Hippocampal formation (tissue), 2 donors: ENCODE measurements at places on chromosomes 11 and 22.

DNA sequence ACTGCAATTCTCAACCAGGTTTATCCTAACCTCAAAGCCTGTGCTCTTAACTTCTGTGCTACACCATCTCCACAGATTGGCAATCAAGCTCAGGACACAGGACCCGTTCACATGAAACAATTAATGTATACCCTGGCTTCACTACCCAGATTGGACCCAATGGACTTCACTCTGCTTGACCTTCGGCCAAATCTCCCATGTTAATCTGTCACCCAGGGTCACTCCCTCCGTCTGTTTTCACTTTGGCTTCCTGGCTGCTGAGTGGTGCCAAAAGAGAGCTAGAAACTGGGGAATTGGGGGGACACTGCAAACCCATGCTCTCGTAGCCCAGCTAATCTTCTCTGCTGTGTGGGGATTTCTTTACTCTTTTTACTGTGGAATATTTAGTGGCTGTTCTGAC is 216.1 kb upstream of the ZC3H12C start:
- no peak for DNase-seq

GRCh38 chr22:48208894-48209293 is 1446.4 kb downstream of the TBC1D22A start:
- no peak for DNase-seq

GRCh38 chr11:45486461-45486860 is 179.0 kb downstream of the CHST1 start:
- DNase-seq, result no peak

DNA sequence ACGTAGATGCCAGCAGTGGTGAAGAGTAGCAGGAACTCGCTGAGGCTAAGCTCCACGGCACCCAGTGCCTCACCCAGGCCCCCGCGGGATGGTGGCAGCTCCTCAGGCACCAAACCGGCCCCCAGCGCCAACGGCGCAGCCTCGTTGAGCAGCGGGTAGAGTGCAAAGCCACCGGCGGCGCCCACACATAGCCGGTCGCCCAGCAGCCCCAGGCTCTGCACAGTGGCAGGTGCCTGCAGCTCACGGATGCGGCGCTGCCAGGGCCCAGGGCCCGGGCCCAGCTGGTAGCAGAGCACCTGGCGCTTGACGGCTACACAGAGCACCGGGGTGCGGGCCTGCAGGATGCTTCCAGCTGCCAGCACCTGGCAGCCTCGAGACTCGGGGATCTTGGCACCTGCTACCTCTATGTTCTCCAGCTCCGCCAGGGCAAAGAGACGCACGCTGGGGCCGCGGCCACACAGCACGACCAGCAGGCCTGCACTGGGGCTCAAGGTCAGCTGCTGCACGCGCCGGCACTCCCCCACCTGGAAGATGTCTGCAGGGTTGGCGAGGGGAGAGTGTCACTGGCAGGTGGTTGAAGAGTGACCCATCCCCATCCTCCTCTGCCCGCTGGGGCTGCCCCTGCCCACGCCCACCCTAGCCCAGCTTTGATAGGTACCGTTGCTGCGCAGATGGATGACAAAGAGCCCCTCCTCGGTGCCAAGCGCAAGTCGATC is 14.8 kb downstream of the CDC42BPG start:
- DNase-seq, result no peak

GRCh38 chr22:32219026-32219425 is 14.2 kb upstream of the RFPL2 start:
- no peak for DNase-seq

DNA sequence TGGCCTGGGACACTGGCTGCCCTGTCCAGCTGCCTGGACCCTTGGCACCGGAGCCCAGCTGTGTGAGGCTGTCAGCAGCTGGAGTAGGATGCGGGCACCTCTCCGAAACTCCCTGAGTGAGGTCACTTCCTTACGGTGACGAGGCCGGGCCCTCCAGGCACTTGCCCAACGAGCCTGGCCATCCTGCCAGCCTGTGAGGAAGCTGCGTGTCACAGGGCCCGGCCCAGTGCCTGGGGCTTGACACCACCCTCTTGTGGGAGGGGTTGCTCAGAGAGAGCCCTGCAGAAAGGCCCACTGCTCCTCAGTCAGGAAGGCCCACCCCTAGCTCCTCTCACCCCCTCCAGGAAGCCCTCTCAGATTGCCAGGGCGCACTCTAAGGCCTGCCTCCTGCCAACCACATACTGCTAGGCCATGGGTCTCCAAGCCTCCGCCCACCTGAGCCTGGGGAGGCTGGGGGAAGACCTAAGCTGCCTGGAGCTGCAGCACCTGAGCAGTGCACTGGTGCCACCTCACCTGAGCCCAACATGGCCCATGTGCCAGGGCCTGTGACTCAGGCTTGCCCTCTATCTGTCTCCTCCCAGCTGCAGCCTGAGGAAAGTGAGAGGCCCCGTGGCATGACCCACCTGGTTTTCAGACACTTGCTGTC is 4.3 kb upstream of the PHLDA2 start:
- no peak for DNase-seq

- DNase-seq, result no peak
These were observed 1.2 kb upstream of the MPPED2 start for GRCh38 chr11:30587269-30587812.

DNA sequence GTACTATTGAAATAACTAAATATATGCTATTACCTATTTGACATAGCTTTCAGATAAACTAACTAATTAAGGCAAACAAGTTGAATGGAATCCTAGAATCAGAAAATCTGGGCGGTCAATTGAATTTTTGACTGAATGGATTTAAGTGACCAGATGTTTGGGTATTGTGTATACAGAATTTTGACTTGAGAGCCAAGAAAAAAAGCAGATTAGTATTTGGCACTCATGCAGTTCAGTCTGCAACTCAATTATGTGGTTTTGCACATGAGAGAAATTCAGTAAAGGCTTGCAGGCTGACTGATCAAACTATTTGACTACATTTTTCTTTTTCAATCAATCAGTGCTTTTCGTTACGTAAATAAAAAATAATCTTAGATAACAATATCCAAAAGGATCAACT is 254.8 kb downstream of the GUCY1A2 start:
- no peak for DNase-seq

- DNase-seq, result no peak
These were observed 100.8 kb downstream of the TRAF6 start for GRCh38 chr11:36409152-36409816.

DNA sequence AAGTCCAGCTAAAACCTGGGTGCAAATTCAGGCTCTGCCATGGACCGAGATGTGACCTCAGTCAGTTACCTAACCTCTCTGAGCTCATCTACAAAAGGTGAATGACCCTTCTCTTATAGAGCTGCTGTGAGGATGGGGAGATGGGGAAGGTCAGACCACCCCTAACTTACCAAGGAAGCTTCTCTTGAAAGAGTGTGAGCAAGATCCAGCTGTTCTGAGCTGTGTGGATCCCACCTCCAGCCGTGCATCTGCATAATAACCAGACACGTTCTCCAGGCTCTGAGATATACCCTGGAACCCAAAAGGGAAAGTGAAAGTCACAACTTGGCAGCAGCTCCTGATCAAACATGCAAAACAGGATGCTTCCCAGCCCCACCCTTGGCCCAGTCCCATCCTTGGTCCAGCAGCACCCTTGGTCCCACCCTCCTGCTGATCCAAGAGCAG is at the start of gene APOL3:
APOL3 (minus strand) TSS at position 257 of the 444 bp plus-strand sequence. CDS start 11,700 bp downstream, outside the sequence.
- DNase-seq, result no peak

DNA sequence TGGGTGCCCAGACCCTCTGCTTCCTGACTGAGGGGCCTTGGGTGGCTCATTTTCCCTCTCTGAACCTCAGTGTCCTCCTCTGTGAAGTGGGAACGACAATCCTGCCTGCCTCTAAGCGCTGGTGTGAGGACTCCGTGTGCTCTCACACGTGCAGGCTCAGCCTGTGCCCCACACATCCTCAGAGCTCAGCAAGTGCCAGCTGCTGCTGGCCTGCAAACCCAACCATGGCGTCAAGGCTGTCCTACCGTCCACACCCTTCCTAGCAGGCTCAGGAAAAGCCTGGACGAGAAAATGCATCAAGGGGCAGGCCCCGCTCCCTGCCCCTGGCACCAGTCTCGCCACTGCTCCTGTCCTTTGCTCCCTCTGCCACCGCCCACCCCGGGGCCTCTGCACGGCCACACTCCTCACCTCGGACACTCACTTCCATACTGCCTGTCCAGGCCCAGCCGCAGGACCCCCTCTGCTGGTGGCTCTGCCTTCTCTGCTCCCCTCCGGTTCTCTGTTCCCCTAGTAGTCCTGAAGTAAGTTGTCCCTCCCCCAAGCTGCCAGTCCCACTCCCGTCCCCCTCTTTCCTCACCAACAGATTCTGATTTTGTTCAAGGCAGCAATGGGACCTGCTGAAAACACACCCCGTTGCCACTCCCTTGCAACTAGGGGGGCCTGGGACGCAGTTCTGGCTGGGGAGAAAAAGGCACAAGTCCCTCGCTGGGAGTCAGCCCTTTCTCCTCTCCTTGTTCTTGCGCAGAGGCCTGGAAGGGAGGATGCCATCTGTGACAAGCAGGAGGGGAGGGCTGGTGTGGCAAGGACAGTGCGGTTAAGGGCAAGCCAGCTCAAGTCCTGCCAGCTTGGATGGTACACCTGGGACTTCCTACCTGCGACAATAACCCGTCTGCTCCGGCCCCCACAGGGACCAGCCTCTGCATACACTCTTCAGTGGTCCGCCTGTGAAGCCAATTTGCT is 62.2 kb downstream of the ARFGAP3 start:
- no peak for DNase-seq

DNA sequence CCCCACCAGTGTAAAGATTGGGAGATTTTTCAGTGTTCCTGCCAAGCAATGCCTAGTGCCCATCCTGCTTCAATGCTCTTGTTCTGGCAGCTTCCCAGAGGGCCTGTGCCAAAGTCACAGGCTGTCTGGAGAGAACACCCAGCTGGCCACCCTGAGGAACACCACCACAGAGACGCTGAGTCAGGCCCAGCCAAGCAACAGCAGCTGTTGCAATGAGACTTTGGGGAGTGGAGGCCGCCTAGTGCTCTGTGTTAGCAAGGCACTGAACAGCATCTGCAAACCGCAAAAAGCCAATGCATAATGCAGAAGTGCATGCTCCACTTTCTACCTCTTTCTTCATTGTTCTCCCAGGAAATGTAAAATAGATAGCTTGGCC is 168.1 kb downstream of the NXPE2 start:
- peak; percentile 50 for DNase-seq

GRCh38 chr11:60570970-60571369 is 55.8 kb downstream of the MS4A13 start:
- no peak for DNase-seq

DNA sequence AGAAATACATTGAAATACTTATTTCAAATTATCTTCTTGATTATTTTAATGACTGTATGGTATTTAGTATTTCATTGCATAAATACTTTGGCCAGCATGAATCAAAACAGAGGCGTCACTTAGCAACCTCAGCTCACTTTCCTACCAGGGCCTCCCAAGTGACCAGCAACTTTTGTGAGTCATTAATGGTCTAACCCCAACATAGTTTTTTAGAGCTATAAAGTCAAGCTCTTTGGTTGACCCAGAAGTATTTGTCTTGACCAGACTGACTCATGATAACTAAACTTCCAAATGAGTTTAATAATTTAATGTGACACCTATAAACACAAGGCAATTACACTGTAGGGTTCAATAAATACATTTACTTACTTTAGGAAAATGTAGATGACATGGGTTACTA is 27.9 kb upstream of the RBMXL2 start:
- no peak for DNase-seq

DNA sequence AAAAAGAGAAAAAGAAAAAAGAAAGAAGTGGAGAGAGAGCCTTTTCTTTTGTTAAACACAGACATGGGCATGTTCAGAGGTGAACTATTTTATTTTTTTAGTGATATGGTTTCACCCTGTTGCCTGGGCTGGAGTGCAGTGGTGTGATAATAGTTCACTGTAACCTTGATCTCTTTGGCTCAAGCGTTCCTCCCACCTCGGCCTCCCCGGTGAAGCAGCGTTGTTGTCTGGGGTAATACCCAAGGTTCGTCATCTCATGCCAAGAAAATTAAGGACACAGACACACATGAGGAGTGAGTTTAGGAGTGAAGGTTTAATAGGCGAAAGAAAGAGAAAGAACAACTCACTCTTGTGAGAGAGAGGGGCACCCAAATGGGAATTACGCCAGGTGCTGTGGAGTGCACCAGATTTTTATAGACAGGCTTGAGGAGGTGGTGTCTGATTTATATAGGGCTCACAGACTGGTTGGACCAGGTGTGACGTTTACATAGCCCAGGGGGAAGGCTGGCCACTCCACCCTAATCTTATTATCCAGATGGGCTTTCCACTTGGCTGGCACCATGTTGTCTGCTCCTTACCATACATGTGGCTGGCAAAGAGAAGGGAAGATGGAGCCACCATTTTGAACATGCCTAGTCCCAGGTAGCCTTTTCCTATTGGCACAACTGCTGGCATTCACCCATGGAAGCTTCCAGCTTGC is 42.3 kb downstream of the GRAMD1B start:
- no peak for DNase-seq

- DNase-seq, result no peak
These were observed 38.3 kb upstream of the LRRC55 start for GRCh38 chr11:57143459-57143858.

DNA sequence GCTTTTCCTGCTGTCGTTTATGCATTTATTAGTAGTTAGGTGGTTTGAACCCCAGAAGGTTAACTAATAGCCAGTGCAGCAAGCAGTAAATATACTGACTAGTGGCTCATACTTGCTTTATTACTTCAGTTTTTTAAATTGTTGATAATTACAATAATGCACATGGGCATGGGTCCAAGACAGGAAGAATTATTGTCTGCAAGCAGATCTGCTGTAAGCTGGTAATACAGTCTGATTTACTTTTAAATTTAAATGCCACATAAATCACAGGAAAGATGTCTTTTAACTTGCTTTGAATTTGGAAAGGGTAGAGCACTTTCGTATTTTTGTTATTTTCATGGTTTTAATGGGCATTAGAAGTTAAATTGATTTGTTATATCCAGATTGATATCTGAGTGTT is 27.1 kb downstream of the APLP2 start:
- DNase-seq, result no peak

DNA sequence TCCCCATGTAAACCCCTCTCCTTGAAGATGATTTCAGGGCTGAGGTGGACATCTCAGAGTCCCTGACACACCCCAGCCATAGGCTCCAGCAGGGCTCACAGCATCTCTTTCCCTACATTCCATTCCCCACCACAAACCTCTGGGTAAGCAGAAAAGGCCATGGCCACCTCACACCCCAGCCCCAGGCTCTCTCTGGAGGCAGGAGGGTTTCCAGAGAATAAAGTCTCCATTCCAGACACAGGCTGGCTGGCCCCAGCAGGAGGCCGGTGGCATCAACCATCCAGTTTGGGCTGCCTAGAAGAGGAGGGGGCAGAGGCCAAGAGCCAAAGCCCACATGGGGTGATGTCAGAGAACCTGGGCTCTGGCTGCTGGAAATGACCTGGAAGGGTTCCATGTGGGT is 61.4 kb downstream of the TP53I11 start:
- DNase-seq, result no peak

- DNase-seq, result no peak
These were observed 648 bp downstream of the DLG2 start for GRCh38 chr11:85626496-85626895.

DNA sequence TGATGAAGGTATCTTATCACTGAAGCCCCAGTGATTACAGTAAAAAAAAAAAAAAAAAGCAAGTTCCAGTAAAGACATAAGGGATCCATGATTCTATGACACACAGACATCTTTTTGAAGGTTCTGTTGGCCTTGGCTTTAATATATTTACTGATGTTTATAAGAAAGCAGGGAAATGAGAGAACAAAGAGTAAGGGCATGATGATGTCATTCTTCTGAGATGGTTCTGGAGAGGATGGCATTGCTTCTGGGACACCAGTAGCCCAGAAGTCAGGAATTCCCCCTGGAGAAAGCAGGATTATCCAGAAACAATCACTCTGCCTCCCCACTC is 233.6 kb downstream of the FAM76B start:
- no peak for DNase-seq

- no peak for DNase-seq
These were observed 450.4 kb downstream of the MIAT start for GRCh38 chr22:27107824-27108223.
